ENCODE measurements at places on chromosomes 1 and 21. TPM values are rescaled to one million over a fixed set of nuclear protein-coding genes. Genes with fewer than 3 reads are reported as not detected.

Gene APCS
- not detected for total RNA-seq

Gene SPATA21
- total RNA-seq: 0.12 TPM

Gene LCE5A
- not detected for total RNA-seq

Gene ATP1A4
- total RNA-seq: not detected

Gene PPFIA4
- total RNA-seq: 6.4 TPM

Gene ALPL
- total RNA-seq: not detected

Gene OR2AK2
- 0.20 TPM for total RNA-seq

Gene ATP6V0B
- total RNA-seq: 160 TPM

Gene GOLT1A
- not detected for total RNA-seq

Gene LAD1
- not detected for total RNA-seq

Gene KRTAP10-11
- not detected for total RNA-seq

Gene CELSR2
- 4.2 TPM for total RNA-seq

Gene TMPRSS15
- not detected for total RNA-seq

Gene NR1I3
- total RNA-seq: not detected

Gene BATF3
- 75.3 TPM for total RNA-seq

Gene HSD3B1
- total RNA-seq: not detected

Gene S100A6
- total RNA-seq: 410 TPM
